Melanocyte of skin (primary cell): ENCODE measurements at places on chromosomes 1 and 21. TPM values are rescaled to one million over a fixed set of nuclear protein-coding genes. Genes with fewer than 3 reads are reported as not detected.

RXRG gene
- 6.9 and 8.4 TPM in 2 replicates for total RNA-seq

ARHGEF10L gene
- 20.0 and 29.3 TPM in 2 replicates for total RNA-seq

WDR64 gene
- total RNA-seq, result not detected in 2 replicates

SIPA1L2 gene
- 32.0 and 40.9 TPM in 2 replicates for total RNA-seq

SELENON gene
- 48.6 and 58.6 TPM in 2 replicates for total RNA-seq

CFAP141 gene
- total RNA-seq, result not detected in 2 replicates
